ENCODE measurements at places on chromosomes 5 and 9.

- no peak for DNase-seq
These were observed 34.5 kb downstream of the FNBP1 start for GRCh38 chr9:130008538-130008937.

- no peak for DNase-seq
These were observed 96.5 kb upstream of the PALM2AKAP2 start for GRCh38 chr9:109683521-109683920.

GRCh38 chr5:128081111-128081851 is 2.3 kb upstream of the SLC12A2 start:
- no peak for DNase-seq

DNA sequence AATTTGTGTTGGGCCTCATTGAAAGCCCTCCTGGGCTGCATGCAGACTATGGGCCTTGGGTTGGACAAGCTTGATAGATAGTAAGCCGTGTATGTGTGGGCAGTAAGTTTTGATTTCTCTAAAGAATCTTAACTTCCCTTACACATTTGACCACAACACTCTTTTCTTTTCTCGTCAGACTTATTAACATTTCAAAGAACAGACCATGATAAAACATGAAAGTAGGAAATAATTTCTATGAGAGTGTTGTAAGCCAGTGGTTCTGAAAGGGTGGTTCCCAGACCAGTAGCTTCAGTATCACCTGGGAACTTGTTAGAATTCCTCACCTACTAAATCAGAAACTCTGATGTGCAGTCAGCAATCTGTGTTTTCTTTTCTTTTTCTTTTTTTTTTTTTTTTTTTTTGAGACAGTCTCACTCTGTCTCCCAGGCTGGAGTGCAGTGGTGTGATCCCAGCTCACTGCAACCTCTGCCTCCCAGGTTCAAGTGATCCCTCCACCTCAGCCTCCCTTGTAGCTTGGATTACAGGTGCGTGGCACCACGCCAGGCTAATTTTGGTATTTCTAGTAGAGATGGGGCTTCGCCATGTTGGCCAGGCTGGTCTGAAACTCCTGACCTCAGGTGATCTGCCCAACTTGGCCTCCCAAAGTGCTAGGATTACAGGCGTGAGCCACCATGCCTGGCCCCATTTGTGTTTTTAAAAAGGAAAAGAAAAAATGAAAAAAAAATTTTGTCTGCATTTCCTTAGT is 20.0 kb upstream of the GCNT1 start:
- DNase-seq, result no peak

GRCh38 chr5:42581845-42582244 is 158.6 kb downstream of the GHR start:
- no peak for DNase-seq

- no peak for DNase-seq
These were observed 170.1 kb upstream of the ATP10B start for GRCh38 chr5:161022151-161022550.

GRCh38 chr9:126499911-126500599 is 113.7 kb upstream of the LMX1B start:
- no peak for DNase-seq

DNA sequence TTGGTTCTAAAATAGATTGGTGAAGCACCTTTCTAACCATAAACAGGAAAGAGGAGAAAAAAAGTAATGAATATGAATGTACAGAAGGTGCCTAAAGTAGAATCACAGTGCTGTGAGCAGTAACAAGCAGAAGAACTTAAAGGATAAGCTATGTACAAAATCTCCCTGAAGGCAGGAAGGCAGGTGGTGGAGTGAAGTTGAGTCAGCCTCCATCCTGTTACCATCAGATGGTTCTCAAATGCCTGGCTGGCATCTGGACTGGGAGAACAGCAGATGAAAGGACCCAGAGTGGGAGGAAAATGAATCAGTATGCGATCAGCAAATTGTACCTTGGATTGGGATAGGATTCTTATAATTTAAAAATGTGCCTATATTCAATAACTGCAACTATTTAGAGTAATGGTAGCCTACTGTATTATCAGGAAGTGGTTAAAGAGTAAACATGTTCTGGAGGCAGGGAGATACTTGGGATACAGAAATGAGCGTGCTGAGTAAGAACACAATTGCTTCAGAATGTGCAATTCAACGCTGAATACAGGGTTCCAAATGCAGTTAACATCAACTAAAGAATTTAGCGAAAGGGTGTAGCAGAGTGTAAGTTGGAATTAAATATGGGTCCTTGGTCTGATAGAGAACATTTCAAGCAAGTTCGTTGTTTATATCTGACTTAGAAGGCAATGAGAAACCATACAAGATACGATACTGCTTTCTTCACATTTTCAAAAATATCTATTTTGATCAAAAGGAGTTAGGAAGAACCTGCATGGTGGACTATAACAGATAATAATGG is 21.1 kb upstream of the FER start:
- no peak for DNase-seq

- DNase-seq, result no peak
These were observed 172.9 kb downstream of the CFAP90 start for GRCh38 chr5:7678030-7678429.

- DNase-seq, result no peak
These were observed 3.7 kb downstream of the ADGRV1 start for GRCh38 chr5:90562341-90562740.

- no peak for DNase-seq
These were observed 15.3 kb upstream of the TRPM3 start for GRCh38 chr9:71136696-71137095.

- no peak for DNase-seq
These were observed 93.3 kb downstream of the MELK start for GRCh38 chr9:36665921-36666431.

DNA sequence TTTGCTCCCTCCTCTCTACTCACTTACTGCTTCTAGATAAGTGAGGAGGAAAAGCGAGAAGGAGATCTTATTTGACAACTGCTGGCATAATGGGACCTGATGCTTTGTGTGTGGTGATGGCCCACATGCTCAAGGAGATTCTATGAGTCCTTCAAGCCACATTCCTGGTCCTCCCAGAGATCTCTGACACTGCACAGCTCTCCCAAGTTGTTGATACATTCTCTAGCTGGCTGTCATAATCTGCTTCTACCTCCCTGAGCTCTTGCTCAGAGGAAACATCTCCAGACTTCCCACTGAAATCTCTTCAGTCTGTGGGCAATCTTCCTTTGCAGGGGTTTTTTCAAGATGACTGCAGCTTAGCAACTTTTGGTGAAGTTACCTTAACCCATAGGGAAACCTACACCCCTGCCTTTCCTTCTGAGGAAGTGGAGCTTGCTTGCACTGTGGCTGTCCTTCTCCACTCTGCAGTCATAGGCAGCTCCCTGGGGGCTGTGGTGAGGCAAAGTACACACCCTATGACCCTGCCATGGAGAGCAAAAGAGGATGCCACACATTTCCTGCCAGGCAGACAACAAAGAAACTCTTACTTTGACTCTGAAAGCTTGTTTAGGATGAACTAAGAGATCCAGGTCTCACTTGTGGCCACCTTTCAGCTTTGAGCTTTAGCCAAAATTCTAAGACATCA is 163.8 kb downstream of the TMEM38B start:
- no peak for DNase-seq

GRCh38 chr5:172550996-172551395 is 90.1 kb upstream of the NEURL1B start:
- DNase-seq, result no peak

DNA sequence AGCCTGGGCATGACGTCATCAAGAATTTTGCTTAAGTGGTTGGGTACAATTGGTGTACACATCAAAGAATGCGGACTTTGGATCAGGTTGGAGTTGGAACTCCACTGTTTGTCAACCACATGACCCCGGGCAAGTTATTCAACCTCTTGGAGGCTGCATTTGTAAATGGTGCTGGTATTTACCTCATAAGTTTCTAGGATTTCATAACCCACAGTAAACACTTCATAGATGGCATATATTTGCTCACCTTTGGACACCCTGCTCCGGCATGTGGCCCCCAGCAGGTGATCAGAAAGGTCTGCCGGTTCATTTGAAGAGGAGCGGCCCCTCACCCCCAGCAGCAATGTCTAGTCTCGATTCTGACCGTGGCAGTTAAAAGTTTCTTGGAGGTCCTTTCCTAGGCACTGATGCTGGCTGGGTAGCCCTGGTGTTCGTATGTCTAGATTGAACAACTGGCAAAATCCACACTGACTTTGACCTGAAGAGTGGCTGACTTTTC is 60.6 kb downstream of the IL6ST start:
- DNase-seq, result no peak

GRCh38 chr5:157369507-157369906 is 90.5 kb upstream of the NIPAL4 start:
- no peak for DNase-seq

- DNase-seq, result no peak
These were observed 2025.5 kb upstream of the NUDT12 start for GRCh38 chr5:105587963-105588662.

GRCh38 chr9:135010586-135010860 is 76.9 kb upstream of the OLFM1 start:
- no peak for DNase-seq

DNA sequence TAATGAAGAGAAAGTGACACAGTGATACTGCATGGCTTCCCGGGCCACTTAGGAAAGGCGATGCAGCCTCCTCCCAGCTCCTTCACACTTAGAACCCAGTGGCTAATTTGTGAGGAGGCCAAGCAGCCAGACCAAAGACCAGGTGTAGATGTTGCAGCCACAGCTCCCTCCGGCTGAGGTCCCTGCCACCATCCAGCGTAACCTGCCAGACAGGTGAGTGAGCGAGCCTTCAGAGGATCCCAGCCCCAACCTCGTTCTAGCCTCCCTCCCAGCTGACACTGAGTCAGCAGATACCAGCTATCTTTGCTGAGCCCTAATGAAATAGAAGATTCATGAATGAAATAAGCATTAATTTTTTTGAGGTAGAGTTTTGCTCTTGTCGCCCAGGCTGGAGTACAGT is 59.7 kb downstream of the COL23A1 start:
- DNase-seq, result no peak

- DNase-seq, result no peak
These were observed 53.3 kb downstream of the PTPN3 start for GRCh38 chr9:109444771-109445320.

GRCh38 chr5:13133951-13134350 is 810.5 kb downstream of the DNAH5 start:
- no peak for DNase-seq

DNA sequence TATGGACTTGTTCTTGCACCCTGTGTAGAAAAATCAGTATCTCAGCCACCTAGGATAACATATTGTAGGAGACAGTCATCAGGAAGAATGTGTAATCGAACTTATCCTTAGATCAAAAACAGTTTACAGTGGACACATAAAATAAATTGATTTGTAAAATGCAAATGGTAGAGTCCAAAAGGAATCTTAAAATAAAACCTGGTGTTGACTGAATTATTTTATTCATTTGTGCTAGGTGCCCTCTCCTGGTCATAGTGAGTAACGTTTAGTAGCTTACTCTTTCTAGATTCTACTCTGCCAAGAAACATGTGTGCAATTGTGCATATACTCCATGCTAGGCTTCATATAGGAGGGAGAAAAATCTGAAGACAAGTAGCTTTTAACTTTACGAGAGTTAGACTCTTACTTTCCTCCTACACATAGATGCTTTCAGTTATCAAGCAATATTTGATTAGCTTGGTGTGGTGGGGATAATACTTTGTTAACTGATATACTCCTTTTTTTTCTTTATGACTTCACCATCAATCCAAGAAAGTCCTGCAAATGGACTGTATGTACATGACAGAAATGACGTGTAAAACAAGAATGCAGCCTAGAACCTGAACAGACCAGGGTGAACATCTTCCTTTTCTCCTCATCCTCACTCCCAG is 23.7 kb upstream of the LOX start:
- no peak for DNase-seq

GRCh38 chr9:3268223-3268622 is 257.6 kb downstream of the RFX3 start:
- DNase-seq, result no peak

All from stimulated activated CD8-positive, alpha-beta memory T cell treated with anti-CD3 and anti-CD28 coated beads, Interleukin-2, amount 100 ng/mL, for 1 hour (primary cell).